Activated gamma-delta T cell (primary cell): ENCODE measurements at places on chromosomes 13 and 19.

- no peak for DNase-seq
Observed at GRCh38 chr19:18304208-18304457, 18.7 kb downstream of the LSM4 start.

DNA sequence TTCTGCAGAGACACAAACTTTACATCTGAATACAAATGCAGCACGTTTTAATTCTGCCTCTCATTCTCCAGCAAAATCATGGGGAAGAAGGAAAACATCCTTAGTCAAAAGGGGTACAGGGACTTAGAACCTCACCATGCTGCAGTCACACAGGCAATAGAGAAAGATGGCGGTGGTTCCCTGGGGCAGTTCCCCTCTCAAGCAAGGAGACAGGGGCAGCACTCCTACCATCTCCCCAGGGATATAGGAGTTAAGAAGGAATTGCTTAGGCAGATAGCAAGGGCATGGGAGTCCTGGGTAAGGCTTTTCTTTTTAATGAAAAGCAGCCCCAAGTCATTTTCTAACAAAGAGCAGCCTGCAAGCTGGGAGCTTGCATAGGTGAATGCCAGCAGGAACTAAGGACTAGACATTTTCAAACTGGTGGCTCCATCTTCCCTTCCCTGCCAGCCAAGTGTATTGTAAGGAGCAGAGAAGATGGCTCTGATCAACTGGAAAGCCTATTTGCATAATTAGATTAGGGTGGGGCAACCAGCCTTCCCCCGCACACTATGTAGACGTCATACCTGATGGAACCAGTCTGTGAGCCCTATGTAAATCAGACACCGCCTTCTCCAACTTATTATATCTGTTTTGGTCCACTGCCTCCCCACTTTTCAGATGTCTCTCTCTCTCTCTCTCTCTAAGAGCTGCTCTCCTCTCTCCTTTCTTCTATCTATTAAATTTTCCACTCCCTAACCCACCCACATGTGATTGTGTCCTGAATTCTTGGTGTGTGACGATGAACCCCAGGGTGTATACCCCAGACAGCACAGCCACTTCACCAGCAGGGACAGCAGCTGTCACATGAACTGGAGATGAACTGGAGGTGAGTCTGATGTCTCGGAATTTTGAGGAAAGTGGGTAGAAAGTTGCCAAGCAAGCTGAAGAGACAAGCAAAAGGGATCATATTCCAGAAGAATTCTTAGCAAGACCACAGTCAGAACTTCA, 514.5 kb downstream of the IRS2 start:
- DNase-seq, result no peak

- no peak for DNase-seq
Observed at GRCh38 chr13:48156466-48156865, 61.6 kb upstream of the MED4 start.

GRCh38 chr13:98940325-98941001, 37.4 kb downstream of the DOCK9 start:
- no peak for DNase-seq

DNA sequence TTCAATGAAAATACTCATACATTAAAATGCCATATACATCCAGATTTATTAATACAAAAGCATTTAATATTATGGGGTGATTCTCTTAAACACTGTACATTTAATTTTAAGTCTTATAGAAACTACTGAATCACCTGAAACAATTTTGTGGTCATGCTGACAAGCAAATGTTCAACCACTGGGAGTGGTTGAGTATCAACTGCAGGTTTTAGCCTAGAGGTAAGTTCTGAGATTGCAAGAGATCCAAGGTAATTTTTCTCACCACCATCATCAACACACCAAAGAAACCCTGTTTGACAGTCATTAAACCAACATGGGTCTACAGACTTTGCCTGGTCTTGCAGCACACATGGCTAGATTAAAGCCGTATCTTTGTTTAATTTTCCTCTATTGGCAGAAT, 196.3 kb downstream of the LHFPL6 start:
- no peak for DNase-seq

- DNase-seq, result no peak
Observed at GRCh38 chr19:58392945-58393724, 2.3 kb upstream of the RNF225 start.

GRCh38 chr13:112254061-112254818, 121.9 kb upstream of the SPACA7 start:
- no peak for DNase-seq

DNA sequence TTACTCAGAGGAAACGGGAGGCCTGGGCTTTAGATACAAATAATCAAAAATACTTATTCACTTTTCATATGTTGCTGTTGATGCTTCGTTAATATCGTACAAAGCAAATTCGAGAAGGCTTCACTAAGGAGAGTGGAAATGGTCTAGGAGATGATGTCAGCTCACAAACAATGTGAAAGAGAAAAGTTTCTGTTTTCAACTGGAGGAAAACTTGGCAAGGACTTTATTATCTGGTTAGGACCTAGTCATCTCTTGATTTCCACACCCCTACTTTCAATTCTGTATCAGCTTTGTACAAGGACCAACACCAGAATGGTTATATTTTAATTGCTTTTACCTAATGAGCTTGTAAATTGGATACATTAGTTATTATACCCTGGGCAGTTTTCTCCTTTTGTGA, 88.0 kb downstream of the SLC10A2 start:
- no peak for DNase-seq

DNA sequence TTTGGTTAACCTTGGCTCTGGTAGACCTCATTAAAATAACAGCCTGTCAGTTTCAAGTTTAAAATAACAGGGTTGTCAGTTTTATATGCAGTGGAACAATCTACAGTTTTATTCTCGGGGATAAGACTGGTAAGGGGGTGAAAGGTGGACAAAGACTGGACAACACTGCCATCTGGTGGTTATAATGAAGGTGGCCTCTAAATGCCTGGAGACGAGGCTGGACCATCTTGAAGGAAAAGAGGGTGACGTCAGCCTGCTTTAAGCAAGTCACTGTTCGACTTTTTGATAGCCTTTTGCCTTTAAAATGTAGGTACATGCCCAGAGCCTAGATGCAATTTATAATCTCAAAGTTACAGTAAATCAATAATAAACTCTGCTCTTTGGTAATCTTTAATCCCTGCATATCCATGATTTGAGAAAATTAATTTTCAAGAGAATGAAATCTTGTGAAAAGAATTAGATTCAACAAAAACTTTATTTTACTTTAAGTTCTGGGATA, 117.0 kb downstream of the DCT start:
- DNase-seq, result no peak

DNA sequence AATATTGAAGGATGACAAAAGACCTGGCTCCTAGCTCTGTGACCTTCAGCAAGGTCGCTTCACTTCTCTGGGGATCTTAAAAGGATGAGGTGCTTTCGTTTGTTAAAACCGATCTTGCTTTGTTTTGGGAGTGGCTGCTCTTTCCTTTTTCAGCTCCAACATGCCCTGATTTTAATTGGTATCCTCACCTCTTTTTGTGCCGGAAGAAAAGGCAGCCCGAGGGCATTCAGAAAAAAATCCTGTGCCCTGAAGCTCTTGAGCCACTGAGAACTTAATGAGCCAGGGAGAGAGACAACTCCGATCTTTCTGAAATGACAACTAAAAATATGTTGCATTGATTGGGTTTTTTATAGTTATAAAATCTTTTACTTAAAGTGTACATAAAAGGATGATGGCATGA, 19.4 kb downstream of the CLDN10 start:
- DNase-seq, result no peak

- DNase-seq, result no peak
Observed at GRCh38 chr19:788686-788982, 8.6 kb upstream of the PTBP1 start.

DNA sequence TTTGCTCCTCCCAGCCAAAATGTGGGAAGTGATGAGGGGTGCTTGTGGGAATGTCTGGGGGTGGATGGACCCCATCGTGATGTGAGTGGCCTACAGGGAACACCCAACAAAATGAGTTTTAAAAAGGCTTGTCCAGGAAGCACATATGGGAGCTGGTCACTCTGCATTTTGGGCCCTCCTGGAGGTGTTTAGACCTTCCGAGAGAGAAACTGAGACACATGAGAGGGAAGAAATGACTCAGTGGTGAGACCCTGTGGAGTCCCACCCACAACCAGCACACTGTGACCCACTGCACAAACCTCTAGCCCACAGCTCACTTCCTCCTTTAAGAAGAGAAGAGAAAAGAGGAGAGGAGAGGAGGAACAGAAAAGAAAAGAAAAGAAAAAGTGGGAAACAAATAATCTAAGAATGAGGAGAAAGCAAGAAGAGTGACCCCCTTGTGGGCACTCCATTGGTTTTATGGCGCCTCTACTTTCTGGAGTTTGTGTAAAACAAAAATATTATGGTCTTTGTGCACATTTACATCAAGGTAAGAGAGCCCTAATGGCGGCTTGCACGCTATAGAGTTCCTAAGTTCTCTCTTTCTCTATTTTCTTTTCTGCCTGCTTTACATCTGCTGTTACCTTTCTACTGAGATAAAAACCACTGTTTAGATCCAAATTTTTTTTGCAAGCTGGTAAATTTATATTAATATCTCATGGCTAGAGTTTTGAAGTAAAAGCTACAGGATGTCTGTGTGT, 13.3 kb upstream of the LILRB1 start:
- no peak for DNase-seq

GRCh38 chr13:32917504-32917903, 98.7 kb upstream of the KL start:
- DNase-seq, result no peak

GRCh38 chr13:73535341-73535740, 476.5 kb downstream of the KLF5 start:
- DNase-seq, result no peak

DNA sequence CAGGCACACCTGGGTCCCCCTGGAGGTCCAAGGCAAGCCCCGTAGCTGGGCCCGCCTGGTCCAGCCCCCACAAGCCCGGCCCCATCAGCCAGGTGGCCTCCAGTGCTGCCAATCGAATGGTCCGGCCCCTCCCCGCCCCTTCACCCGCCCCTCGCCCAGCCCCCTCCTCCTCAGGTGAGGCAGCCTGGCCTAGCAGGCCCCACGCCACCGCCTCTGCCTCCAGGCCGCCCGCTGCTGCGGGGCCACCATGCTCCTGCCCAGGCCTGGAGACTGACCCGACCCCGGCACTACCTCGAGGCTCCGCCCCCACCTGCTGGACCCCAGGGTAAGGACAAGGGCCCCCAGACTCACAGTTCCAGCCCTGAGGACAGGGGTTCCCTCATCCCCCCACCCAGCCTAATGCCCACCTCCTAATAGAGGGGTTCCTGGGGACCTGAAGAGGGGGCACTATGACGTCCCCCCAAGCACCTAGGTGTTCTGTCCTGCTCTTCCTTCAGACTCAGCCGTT, at the start of gene HPN:
Gene HPN, plus strand, starts transcription at position 174 of the 508 bp plus-strand sequence. CDS start 786 bp downstream, outside the sequence.
- DNase-seq, result no peak
